ENCODE measurements at places on chromosomes 6 and 20.

- DNase-seq: no peak
Observed at GRCh38 chr6:14442242-14442641, 324.7 kb downstream of the CD83 start.

GRCh38 chr20:14643556-14643955 is 306.1 kb upstream of the FLRT3 start:
- no peak for DNase-seq

- no peak for DNase-seq
Observed at GRCh38 chr6:152905551-152906299, 77.1 kb downstream of the FBXO5 start.

- DNase-seq: no peak
Observed at GRCh38 chr20:32204205-32205109, 3.1 kb downstream of the PLAGL2 start.

GRCh38 chr6:147434516-147434915 is 74.0 kb upstream of the SAMD5 start:
- DNase-seq: no peak

Measured in T-helper 17 cell (primary cell).